ENCODE measurements at places on chromosomes 4 and X.

DNA sequence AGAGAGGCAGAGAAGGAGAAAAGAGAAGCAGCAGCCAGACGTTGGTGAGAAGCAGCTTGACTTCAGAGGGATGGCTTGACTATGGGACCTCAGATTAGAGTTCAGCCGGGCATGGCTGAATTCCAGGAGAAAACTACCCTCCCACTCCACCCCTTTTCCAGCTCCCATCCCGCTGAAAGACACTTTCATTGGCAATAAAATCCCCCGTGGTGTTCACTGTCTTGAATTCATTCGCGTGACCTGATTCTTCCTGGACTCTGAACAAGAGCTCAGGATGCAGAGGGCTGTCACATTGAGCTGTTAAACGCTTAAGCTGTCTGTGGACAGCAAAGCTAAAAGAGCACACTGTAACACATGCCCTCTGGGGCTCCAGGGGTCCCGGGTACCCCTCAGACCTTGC is 1575.3 kb upstream of the AGA start:
- DNase-seq, result no peak

GRCh38 chr4:149886786-149887490 is 71.3 kb upstream of the IQCM start:
- DNase-seq, result no peak

- no peak for DNase-seq
Observed at GRCh38 chrX:49277535-49277830, 7.9 kb downstream of the PPP1R3F start.

- DNase-seq, result no peak
Observed at GRCh38 chr4:61571761-61572559, 371.8 kb downstream of the ADGRL3 start.

DNA sequence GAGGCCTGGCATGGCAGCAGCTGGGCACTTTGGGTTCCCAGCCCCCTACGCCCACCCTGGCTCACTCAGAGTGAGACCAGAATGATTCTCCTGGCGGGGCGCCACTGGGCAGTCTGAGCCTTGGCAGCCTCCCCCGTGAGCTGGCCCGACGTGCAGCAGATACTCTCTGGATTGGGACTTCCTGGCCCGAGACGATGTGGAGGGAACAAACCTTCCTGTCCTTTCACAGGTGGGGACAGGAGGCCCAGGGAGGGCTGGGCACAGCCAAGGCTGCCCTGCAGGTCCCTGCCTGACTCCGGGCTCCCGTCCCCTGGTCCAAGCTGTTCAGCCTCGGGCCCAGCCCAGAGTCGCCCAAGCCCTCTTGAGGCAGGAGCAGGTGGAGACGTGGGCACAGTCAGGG is 17.9 kb upstream of the ADD1 start:
- DNase-seq, result no peak

GRCh38 chr4:77913348-77913747 is 50.7 kb downstream of the MRPL1 start:
- DNase-seq, result no peak

DNA sequence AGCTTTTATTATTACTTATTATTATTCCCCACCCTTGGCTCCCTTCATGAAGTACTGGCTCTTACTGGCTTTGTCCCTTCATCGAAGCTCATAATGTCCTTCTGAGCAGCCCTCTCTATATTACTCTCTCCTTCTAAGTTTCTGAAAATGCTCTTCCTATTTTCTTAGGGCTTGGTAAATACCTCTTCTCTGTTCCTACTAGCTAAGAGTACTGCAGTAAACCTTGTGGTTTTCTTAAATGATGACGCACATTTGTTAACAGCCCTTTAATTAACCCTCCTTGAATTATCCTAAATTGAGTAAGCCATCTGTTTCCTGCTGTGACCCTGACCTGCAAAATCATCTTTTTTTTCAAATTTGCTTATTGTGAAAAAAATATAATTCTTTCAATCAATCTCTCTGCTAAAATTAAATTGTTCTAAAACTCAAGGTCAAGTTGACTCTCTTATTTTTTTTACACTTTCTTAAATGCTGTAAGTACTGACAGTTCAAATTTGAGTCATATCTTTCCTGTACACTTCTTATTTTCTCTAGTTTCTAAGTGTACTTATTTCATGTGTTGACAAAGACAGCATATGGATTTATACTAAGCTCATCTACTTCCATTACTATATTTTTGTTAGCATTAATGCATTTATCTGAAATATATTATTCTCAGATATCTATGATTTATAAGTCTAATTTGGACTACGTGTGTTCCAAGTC is 148.9 kb downstream of the ADAM29 start:
- no peak for DNase-seq

DNA sequence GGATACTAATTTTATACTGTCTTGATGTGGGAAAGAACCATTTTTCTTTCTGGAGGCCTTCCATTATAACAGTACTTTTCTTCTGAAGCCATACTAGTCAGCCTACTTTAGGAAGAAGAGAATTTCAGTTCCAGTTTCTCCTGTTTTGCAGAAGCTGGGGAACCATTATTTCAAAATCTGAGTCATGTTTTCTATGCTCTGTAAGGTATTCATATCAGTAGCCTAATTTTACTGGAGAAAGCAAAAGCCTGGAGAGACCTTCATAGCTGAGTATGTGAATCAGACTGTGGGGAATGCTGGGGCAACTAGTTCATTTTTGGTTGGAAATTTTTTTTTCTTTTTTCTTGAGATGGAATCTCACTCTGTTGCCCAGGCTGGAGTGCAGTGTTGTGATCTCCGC is 22.4 kb downstream of the AFF1 start:
- no peak for DNase-seq

DNA sequence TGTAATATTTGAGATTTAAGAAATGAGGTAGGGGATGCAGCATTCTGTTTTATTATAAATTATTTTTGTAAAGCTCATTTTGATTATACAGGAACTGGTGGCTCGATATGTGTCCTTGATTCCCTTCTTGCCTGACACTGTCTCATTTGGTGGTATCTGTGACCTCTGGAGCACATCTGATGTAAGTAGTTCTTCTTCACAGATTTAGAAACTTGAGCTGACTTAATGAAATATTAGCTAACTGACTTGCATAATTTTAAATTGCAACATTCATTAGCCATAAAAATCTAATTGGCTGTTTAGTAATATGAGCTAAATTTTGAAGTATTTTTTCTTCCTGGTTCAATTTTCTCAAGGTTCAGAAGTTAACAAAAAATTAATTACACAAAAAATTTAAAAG is 69.1 kb downstream of the FBXL5 start:
- DNase-seq, result no peak
